CD4-positive, alpha-beta T cell treated with Interleukin-17A for 1 hour (primary cell): ENCODE measurements at places on chromosomes 1 and 21.

DNA sequence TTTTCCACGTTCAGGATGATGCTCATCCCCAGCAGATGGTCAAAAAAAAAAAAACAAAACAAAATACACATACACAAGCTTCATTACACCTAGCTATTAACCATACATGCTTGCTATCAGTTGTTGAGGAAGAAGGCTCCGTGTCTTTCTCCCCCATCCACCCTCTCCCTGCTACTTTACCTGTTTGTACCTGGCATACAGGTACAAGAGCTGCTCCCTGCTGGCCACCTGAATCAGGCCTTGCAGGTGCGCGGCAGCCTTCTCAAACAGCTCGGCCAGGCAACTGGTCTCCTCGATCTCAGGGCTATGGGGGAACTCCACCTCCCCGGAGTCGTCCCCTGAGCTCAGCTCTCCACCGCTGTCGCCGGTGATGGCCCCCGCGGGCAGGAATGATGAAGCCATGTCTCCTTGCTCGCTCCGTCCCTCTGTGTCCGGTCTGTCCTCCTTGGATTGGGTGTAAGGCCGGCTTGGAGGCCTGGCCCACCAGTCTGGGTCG, 464 bp downstream of the ACBD6 start:
- peak; percentile 44 for DNase-seq

DNA sequence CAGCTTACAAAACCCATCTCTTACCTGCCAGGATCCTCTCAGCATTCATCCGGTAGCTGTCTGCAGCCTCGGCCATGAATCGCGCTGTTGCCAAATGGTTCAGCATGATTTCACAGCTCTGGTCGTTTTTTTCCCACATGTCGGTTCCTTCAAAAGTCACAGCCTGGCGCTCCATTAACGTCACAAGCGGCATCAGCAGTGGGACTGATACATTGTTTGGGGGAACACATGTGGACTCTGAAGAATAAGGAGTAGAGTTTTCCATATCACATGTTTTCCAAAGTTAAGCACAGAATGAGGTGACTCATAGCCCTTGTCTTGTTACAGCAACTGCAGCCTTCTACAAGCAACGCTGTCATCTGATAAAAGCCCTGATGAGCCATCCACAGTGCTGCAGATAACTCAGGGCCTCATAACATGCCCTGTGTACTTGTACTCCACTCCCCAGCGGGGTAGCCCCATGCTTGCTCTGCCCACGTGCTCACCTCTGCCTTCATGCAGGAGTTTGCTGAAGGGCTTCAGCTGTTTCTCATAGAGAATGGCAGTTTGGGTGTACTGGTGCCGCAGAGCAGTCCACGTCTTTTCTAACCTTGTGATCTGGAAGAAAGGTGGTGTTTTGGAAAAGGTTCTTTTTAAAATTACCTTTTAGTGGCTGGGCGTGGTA, 114.2 kb downstream of the BCAR3 start:
- no peak for DNase-seq

DNA sequence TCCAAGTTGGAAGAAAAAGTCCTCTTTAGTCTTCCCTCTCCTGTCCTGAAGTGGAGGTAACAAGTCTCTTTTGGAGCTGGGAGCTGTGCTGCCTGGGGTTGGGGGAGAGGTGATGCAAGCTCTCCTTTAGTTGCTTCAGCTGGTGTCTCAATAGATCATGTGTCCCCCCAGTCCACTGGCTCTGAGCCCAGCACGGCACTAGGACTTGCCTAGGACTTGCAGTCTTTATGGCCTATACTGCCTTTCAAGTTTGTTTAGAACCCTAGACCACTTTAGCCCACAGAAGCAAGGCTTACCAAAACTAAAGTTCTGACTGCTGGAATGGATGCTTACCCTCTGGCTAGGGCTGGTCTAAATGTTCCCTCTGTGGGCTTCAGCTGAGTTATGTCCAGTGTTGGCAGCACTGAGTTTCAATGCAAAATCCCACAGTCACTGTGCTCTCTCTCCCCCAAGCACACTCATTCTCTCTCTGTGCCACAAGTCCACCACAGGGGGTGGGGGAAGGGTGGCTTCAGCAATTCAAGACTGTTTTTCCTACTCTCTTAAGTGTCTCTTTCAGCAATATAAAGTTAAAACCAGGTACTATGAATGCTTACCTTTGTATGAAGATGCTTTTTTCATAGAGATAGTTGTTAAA, 185.0 kb downstream of the DNAH14 start:
- DNase-seq = no peak

DNA sequence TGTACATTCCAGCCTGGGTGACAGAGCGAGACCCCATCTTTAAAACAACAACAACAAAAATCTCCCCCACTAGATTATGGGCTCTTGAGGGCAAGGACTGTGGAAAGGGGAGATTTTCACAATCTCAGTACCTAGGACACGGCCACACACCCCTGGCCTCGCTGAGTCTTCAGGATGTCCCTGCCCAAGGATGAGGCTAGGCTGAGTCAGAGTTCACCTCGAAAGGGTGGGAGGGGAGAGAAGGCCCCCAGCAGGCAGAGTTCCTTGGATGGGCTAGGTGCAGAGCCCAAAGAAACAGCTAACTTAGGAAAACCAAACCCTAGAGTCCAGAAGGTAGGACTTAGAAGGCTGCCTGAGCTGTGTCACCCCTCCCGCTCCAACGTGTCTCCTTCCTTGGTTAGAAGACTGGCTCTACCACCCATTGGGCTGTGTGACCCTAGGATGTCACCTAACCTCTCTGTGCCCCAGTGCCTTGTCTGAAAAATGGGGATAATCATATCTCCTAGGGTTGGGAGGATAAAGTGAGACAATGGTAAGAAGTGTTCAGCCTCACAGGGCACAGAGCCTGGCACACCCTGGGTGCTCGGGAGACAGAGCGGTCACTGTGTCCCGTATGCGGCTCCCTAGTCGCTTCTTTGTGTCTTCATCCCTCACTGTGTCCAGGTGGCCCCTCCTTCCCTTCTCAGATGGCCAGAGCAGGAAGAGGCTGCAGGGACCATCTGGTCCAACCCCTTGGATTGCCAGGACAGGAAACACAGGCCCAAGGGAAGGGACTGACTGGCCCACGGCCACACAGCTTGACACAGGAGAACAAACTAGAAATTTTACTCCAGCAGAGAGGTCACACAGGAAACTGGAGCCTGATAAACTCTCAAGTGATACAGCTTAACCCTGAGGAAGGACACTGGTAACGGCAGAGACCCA, 11.2 kb downstream of the TRIM62 start:
- no peak for DNase-seq

DNA sequence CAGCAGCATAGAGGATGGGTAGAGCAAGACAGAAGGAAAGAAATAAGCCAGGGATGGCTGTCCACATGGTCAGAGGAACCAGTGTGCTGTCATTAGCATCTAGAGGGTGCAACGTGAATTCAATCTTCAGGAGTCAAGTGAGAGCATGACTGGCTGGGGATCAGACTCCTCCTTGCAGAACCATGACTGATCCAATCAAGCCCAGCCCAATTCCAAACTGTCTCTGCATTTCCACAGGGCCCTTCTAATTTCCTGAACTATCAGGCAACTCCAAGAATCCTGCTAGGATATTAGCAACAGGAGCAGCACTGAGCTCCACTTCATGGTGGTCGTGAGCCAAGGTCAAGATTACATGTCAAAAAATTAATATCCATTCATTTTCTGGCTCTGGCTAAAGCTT, 166.8 kb upstream of the CAMK1G start:
- DNase-seq = no peak

GRCh38 chr1:169305948-169306347, 61.6 kb downstream of the NME7 start:
- DNase-seq = no peak

DNA sequence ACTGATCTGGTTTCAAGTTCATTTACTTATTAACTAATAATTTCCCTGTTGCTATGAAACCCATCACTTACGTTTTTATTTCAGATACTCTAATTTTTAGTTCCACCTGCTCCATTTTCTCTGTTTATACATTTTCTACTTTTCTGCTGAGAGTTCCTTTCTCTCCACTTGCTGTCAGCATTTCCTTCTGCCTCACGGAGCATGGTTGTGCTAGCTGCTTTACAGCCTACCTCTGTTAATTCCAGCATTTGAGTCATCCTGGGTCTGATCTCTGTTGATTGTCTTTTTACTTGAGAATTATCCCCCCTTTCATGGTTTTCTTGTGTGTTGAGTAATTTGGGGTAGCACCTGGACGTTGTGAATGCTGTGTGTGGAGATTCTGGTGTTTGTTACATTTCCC, 373.2 kb upstream of the C1orf174 start:
- no peak for DNase-seq

- DNase-seq = no peak
Observed at GRCh38 chr1:58409890-58410289, 136.6 kb downstream of the OMA1 start.

DNA sequence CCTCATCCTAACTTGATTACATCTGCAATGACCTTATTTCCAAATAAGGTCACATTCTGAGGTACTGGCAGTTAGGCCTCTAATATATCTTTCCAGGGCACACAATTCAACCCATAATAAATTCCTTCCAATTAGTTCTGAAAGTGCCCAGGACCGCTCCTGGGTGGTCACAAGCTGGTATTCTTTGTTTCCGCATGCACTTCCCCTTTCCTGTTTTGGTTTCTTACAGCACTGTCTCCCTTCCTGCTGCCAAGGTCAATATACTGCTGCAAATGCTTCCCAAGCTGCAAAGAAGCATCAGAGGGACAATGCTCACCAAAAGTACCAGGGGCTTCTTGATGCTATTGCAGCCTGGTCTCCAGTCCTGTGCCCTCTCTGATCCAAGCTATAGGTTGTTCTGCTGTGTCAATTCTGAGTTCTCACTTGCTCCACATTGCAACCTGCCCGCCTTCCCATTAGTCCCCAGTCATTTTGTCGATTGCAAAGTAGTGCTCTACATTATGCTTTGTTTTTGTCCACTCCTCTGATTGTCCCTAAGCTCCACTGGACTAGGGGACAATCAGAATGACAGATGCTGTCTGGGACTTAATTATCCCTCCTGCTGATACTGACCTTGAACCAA, 13.9 kb upstream of the XPR1 start:
- DNase-seq = no peak

DNA sequence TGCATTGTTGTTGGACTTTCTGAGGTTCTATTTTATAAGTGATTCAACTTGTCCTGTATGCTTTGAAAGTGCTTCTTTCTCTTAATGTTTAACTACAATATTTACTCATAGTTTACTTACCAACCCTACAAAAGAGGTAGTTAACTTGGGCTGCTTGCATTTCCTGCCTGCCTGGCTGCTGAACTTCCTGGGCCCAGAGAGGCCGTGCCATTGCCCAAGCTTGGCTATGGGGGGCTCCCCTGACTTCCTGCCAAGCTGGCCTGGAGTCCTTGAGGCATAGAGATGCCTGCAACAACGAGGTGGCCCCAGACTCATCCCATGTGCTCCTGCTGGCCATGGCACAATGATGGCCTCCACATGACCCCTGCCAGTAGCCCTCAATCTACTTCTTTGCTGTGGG, 361.6 kb upstream of the PLD5 start:
- DNase-seq = no peak

DNA sequence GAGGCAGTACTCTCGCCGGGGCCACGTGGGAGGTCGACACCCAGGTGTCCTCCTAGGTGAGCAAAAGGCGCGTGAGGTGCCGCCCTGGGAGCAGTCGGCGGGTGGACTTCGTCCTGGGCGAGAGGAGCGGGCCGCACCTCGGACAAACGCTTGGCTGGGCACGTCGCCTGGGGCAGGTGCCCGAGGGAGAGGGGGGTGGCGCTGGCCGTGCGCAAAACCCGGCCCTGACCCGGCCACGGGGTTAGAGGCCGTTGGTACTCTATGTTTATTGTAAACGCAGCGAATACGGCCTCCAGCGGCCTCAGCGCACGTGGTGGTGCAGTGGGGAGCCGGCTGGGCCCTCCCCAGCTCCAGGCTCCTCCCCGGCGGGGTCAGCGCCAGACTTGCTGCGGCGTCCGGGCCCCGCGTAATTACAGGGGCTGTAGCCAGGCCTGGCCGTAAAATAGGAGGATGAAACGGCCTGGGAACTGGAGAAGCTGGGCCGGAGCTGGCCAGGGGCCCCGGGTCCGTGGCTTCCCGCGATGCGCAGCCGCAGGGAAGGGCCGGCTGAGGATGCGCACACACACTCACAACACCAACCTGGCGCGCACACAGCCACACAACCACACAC, 1.6 kb upstream of the EFNA1 start:
- DNase-seq = no peak

DNA sequence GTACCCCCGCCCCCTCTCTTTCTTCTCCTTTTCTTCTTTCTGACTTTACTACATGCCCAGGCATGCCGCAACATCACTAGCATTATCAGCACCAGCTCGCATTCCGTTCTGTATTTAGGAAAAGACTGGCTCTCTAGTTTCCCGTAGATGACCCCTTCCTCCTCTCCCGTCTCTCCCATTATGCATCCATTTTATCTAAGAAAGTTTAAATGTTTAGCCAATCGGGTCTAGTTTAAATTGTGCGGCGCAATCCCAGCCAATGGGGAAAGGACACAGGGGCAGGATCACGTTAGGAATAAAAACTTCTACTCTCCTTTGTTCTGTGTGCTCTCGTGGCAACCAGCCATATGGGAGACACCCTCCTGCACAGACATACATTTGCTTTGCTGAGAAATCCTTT, 2.3 kb upstream of the KRTAP10-7 start:
- no peak for DNase-seq

- DNase-seq = no peak
Observed at GRCh38 chr1:3735688-3736087, 16.6 kb upstream of the CCDC27 start.

GRCh38 chr1:193404236-193404635, 217.8 kb upstream of the B3GALT2 start:
- no peak for DNase-seq

DNA sequence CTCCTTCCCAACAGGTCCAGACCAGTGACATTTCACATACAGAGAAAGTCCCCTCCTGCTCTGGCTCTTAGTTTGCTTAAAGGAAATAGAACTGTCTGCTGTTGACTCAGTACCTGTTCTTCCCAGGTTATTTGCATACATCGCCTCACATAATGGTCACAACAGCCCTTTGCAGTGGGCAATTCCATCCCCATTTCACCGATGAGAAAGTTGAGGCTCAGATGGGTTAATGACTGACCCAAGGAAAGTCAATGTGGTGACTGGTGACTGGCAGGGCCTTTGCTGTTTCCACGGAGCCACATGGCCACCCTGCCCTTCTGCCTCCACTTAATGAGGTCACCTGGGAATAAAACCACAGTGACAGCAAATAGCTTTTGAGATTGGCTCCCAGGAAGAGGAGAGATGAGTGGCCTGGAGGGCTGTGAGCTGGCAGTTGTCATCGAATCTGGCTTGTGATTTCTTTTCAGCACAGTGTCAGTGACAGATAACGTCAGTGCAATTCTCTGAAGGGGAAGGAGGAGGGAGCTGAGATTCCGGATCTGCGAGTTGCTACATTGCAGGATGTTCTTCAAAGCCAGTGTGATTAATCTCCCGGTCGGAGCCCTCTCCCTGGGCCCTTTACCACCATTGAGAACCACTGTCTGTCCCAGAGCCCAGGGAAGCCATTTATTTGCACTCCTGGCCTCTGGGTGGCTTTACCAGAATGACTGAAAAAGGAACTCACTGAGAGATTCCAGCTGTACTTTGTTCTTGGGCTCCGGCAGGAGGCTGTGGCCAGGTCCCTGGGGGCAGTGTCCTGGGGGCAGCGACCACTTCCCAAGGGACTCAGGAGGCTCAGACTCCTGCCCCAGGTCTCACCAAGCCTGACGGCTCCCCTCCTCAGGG, 117.2 kb downstream of the CNIH3 start:
- no peak for DNase-seq
